ENCODE measurements at places on chromosomes 4 and X.

GRCh38 chr4:117514391-117515175 lies 429.2 kb upstream of the TRAM1L1 start:
- no peak for DNase-seq

- peak; percentile 89 for DNase-seq
Observed at GRCh38 chr4:83855044-83855443, 319.1 kb downstream of the GPAT3 start.

DNA sequence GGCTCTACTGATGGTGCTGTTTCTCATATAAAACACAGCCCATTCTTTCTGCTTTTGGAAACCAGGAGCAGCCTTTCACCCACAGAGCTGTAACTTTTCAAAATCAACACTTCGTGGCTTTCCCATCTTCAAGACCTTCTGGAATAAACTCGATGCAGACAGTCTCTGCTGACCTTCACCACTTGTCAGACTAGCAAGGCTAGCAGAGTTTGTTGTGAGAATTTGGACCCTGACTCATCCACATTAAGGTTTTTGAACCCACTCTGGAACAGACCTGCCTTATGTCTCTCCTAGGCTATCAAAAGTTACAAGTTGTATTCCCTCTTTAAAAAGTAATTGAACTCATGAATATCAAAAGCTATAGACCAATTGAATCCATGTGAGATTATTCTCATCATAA lies 88.6 kb downstream of the MAML3 start:
- DNase-seq = no peak

- DNase-seq = no peak
Observed at GRCh38 chr4:536351-536972, 37.5 kb downstream of the PIGG start.

DNA sequence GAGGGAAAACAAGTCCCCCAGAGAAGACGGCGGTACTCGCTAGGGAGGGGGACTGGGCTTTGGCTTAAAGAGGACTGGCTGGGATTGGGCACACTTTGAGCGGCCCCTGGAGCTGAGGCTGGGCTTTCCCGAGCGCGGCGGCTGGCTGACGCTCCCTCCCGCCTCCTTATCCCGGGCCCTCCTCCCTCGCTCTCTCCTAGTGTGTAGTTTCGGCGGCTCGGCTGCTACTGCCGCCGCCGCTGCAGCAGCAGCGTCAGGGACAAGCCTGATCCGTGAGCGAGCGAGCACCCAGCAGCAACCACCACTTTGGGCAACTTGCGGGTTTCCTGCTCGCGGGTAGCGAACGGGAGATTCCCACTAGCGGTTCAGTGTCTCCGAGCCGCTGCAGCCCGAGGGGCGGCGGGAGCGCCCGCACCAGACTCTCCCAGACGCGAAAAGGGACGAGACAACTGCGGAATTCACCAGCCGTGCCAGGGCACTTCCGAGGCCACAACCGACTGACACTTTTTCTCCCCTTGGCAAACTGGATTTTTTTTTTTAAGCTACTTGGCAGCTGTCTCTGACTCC lies 632 bp upstream of the PCDH7 start:
- DNase-seq = no peak

DNA sequence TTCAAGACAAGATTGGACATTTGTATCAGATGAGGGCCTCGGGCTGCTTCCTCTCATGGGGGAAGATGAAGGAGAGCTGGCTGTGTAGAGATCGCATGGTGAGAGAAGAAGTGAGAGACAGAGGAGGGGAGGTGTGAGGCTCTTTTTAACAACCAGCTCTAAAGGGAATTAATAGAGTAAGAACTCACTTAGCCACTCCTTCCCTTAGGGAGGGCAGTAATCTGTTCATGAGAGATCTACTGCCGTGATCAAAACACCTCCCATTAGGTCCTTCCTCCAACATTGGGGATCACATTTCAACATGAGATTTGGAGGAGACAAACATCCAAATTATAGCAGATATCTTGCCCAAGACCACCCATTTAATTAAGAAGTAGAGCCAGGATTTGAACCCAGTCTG lies 97.0 kb downstream of the ARX start:
- DNase-seq = no peak

GRCh38 chr4:37960679-37961450 lies 667 bp downstream of the PTTG2 start:
- no peak for DNase-seq

DNA sequence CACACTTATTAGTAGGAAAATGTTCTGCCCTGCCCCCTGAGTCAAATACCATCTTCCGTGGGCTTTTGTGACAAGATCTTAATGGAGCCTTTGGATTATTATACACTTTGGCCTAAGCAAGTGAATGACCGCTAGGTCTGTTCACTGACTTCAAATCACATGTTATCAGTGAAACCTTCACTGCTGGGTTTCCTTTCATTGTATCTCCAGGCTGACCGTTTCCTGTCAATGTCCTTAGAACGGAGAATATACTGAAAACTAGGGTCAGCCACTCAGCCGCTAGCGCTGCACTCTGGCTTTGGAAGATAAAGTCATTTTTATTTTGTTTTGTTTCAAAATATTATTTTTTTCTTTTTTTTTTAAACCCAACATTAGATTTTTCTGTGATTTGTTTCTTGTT lies 107.0 kb upstream of the TLL1 start:
- DNase-seq = no peak

DNA sequence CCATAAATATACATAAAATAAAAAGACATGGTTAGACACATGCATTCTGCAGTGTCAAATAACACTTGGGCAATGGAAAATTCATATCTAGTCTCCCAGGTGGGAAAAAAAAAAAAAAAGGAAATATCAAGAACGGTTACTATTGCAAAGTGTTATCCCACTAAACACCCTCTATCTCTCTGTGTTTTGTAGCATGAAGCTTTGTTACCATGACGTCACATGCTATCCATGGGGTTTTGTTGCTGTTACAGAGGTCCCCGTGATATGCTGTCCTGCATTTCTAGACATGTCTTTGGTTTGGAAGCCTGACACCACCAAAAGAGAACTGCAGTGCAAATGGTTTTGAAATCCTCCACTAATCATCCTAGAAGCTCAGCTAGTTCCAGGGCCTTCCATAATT lies 50.7 kb upstream of the TLR3 start:
- DNase-seq = no peak

- DNase-seq = no peak
Observed at GRCh38 chr4:36026348-36026880, 217.9 kb downstream of the ARAP2 start.

DNA sequence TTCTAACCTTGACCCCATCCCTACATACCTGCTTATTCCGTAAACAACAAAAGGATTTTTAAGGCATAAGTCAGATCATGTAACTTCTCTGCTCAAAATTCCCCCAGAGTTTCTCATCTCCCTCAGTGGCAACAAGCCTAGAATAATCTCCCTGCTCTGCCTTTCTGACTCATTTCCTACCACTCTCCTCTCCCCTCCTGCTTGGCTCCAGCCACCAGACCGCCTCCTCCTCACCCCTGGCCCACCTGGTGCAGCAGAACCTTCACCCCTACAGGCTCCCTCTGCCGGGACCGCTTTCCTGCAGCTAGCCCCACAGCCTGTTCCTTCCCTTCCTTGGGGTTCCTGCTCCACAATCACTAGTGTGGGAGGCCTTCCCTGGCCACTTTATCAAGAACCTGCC lies 32.1 kb downstream of the TSPAN5 start:
- DNase-seq = peak; percentile 62

GRCh38 chr4:8443801-8444200 lies 3.2 kb downstream of the TRMT44 start:
- DNase-seq = no peak

GRCh38 chr4:113635739-113636437 lies 125.7 kb downstream of the CAMK2D start:
- DNase-seq = peak; percentile 49

DNA sequence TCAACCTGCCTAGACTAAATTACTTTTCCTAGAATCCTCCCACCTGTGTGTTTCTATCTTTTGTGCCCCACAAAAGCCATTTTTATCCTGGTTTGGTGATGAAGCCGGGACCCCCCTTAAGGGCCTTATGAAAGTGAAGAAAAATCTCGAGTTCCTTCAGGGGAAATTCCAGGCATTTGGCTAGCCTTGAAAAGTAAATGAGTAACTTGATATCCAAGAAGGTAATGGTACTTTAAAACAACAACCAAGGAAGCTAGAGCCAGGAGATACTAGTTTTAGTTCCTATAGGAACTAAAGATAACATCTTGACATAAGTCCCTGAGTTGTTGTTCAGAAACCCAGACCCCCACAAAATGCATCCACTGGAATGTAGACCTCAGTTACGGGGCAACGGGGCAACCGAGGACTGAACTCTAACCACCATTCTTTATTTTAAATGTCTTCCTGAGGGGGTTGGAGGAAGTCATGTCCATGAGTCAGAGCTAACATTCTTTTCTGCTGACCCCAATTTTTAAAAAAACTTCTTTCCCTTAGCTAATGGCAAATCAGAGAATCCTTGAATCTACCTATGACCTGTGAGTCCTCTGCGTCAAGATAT lies 73.9 kb downstream of the VCX3A start:
- DNase-seq = no peak

GRCh38 chrX:44432641-44433040 lies 89.2 kb upstream of the EFHC2 start:
- DNase-seq = peak; percentile 32

- DNase-seq = no peak
Observed at GRCh38 chr4:163895378-163896005, 401.0 kb downstream of the TMA16 start.

DNA sequence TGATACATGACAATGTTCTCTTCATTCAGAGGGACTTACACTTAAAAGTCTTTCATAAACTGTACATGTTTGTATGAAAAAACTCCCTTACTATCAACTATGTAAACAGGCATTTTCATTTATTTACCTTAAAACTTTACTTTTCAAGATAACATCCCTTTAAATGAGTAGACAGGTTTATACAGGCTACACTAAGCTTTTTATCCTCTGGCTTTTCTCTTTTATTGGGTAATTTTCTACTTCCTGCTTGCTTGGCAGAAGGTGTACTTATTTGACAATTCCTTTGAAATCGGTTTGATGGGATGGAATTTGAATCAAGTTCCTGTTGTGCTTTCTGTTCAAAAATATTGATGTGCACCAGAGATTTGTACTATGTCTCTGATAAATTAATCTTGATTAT lies 81.4 kb downstream of the PTPN13 start:
- DNase-seq = no peak

DNA sequence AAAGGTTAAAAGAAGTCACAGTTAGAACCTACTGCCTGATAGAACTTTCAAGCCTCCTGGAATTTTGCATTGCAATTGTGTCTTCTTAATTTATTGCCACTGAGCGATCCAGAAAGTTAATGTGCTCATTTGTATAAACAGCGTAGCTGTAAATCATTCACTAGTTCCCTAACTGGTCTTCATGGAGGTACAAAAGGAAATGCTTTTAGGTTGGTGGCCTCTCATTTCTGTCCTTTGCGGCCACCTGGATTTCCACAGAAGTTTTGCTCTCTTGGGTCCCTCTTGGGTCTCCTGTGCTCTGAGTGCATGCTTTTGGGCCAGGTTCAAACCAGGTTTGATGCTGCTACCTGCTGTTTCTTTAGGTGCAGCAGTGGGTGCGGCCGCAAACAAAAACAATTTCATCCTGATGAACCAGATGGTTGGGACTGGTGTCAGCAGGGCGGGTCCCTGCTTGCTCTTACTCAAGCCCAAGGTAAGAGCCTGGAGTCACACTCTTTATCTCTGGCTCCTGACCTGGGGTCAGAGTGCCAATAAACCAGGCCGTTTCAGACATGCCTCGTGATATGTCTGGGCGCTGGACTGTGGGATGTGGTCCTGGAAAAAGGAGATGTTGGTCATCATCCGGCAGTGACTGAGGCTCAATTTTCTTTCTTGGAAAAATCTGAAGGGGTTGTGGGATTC lies 270.1 kb downstream of the PTTG2 start:
- DNase-seq = no peak

- no peak for DNase-seq
Observed at GRCh38 chrX:42752730-42753129, 25.2 kb downstream of the PPP1R2C start.

- no peak for DNase-seq
Observed at GRCh38 chrX:107646735-107647134, 18.4 kb downstream of the PRPS1 start.

DNA sequence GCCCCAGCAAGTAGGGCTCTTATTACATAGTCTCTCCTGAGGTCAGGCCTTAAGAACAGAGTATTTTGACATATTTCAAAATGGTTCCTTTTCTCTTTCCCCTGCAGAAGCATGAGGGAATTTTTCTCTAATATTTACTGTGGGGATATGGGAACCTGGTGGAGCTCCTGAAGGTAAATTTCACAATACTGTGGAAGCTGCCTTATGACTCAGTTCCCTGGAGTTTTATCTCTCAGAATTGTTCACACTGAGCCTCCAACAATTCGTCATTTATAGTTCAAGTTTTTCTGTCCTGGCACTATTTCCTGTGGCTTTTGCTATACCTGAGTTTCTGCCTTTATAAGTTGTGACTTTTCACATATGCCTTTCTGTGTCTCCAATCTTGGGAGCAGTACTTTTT lies 607.2 kb upstream of the NDST4 start:
- no peak for DNase-seq

GRCh38 chr4:23746672-23747071 lies 143.2 kb downstream of the PPARGC1A start:
- no peak for DNase-seq

GRCh38 chrX:2928191-2928582 lies 952 bp downstream of the ARSD start:
- no peak for DNase-seq

- DNase-seq = no peak
Observed at GRCh38 chrX:8424912-8425311, 39.7 kb upstream of the VCX3B start.

- DNase-seq = no peak
Observed at GRCh38 chr4:150038335-150039076, 39.7 kb upstream of the DCLK2 start.

All from AG04450 (cell line).